ENCODE measurements at places on chromosomes 6 and 20.

- no peak for DNase-seq
Measured at GRCh38 chr20:31595654-31596411, 9.3 kb upstream of the ID1 start.

DNA sequence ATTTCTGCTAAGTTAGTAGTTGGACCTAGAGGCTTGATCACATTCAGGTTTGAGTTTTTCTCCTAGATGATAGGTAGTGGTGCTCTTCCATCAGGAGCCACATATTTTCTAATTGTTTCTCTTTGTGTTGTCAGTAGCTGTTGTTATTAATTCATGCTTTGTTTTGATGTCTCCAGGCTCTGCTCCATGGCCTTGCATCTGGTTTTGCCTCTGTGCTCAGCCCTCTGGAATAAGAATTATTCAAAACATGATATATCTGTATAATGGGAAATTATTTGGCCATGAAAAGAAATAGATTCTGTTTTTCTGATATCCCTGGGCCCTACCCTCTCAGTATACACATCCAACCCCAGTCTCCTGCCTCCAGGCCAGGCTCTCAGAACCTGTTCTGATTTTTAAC lies 184.8 kb downstream of the CDC5L start:
- DNase-seq: no peak

- no peak for DNase-seq
Measured at GRCh38 chr6:85417336-85417735, 32.5 kb upstream of the NT5E start.

DNA sequence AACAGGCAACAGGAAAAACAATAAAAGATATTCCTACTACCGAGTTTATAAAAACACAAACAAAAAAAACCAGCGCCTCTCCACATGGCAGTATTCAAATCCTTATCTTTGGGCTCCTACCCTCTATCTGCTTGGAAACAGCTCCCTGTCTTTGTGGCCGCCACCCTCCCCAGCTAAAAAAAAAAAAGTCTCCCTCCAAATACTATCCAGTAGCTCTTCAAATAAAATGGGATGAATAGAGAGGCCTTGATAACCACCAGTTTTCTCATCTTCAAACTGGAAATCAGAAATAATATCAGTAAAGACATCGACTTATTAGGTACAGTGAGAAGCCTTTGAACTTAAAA lies 96.2 kb downstream of the PSMG4 start:
- DNase-seq: no peak

GRCh38 chr6:70285201-70285600 lies 17.7 kb downstream of the COL9A1 start:
- no peak for DNase-seq

DNA sequence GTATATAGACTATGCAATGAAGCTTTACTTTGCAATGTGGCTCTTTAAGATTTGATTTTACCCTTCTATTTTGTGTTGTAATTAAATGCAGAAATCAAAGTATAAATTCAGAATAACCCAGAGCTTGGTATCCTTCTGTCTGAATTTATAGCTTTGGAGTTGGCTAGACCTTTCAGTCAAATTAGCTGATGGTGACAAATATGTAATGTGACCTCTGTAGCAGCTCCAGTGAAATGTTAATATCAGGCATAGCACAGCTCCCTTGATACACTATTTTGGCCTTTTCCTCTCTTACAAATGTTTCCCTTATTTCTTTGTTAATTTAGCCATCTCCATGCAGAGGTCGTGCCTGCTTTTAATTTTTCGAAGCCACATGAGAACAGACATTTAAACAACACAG lies 11.1 kb downstream of the CBFA2T2 start:
- DNase-seq: no peak

GRCh38 chr6:123042401-123042800 lies 46.4 kb downstream of the CLVS2 start:
- no peak for DNase-seq

DNA sequence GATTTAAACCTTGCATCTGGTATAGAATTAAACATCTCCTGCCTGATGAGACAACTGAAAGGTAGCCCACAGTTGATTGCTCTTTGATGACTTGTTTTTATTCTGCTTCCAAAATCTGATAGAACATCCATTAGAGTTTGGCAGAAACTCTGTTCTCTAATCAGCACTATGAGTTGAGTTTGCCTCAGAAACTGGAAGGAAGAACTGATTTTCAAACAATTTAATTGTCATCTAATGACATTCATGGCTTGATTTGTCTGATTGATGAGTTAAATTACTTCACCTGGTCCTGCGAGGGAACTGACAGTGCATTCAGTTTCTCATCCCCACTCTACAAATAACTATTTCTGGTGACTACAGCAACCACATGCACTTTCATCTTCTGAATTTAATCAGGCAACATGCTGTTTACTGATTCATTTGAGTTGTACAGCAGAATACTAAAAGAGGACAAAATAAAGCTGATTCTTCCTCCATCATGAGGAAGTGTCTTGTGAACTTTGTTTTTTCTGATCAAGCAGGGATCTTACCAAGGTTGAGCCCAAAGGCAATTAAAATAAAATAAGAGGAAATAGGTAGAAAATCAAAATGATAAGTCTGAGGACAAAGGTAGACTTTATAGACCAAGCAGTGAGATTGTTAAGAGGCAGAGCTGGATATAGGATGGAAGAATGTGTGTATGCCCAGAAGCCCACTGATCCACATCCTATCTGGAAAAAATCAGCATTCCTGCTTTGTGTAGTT lies 15.7 kb upstream of the MRAP2 start:
- no peak for DNase-seq

- DNase-seq: peak; percentile 75
Measured at GRCh38 chr6:143516690-143517446, 5.3 kb upstream of the FUCA2 start.

DNA sequence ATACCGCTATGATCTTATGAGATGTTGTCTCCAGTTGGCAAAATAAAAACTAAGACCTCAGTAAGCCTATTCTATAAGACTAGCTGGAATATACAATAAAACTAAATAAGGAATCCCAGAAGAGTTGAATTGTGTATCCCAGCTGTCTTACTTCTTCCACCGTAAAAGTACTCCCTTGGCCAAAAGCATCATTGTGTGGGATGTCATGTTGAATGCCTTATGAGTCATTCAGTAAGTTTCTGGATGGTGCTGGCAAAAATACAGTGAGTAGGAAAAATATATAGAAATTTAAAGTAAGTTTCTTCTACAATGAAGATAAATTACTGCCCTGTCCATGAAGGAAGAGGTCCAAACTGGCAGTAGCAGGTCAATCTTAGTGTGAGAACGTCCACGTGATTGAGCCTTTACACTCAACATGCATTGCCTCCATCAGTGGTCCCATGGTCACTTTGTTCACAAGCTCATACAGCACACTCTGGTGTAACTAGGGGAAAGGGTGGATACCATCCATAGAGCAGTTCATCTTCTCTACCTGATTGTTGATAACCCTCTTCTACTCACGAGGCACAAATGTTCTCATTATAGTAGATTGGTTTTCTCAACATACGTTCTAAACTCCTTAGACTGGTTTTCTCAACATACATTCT lies 13.7 kb upstream of the ZNF318 start:
- peak; percentile 19 for DNase-seq

- DNase-seq: no peak
Measured at GRCh38 chr20:46176739-46177378, 58.7 kb downstream of the CD40 start.

DNA sequence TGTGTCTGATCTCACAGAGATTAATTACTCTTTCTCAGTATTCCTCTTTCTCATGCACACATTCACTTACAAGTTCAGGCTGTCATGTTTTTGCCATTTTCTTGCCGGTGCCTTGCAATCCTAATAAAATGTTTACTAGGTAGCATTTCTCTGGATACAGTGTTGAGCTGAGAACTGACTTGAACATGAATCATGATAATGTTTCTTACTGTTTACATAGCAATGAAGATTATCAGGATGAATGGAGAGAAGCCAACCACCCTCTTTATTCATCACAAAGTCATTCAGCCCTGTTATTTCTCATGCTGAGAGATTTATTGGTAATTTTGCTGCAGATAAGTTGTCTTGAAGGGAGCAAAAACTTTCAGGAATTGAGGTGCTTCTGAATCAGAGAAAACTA lies 185.5 kb upstream of the ECI2 start:
- no peak for DNase-seq

GRCh38 chr6:53916804-53917463 lies 122.1 kb downstream of the LRRC1 start:
- no peak for DNase-seq

GRCh38 chr20:38962928-38963401 lies 821 bp downstream of the DHX35 start:
- DNase-seq: peak; percentile 29

- DNase-seq: no peak
Measured at GRCh38 chr6:126054258-126054702, 67.9 kb downstream of the TRMT11 start.

GRCh38 chr20:31967830-31968249 lies at the start of gene XKR7:
XKR7 (plus strand) TSS chr20:31968151; CDS start chr20:31968176, 25 bp downstream.
- DNase-seq: peak; percentile 30

DNA sequence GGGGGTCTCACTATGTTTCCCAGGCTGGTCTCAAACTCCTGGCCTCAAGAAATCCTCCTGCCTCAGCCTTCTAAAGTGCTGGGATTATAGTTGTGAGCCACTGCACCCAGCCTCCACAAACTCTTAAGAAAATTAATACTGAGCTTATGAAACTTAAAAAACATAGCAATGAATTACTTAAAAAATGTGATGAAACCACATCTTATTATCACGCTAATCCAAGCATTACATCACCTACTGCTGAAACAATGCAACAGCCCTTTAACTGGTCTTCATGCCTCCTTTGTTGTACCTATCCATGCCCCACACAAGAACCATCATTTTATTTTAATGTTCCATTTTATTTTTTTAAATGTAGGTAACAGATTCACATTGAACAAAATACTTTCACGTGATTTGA lies 24.9 kb downstream of the SESN1 start:
- DNase-seq: no peak

- no peak for DNase-seq
Measured at GRCh38 chr6:129623008-129623732, 86.8 kb downstream of the ARHGAP18 start.

GRCh38 chr6:98823428-98824161 lies 10.8 kb upstream of the POU3F2 start:
- no peak for DNase-seq

GRCh38 chr6:31546339-31546957 lies at the start of gene ATP6V1G2:
ATP6V1G2 (minus strand) TSS chr6:31546608; CDS start chr6:31546559, 49 bp downstream.
- peak; percentile 81 for DNase-seq

GRCh38 chr20:2942439-2942838 lies 69.2 kb downstream of the PTPRA start:
- no peak for DNase-seq

Data from suppressor macrophage (primary cell).